ENCODE measurements at places on chromosomes 2 and 18.
A peak's percentile ranks its signal among the peaks of the same experiment; 100 is the strongest.

DNA sequence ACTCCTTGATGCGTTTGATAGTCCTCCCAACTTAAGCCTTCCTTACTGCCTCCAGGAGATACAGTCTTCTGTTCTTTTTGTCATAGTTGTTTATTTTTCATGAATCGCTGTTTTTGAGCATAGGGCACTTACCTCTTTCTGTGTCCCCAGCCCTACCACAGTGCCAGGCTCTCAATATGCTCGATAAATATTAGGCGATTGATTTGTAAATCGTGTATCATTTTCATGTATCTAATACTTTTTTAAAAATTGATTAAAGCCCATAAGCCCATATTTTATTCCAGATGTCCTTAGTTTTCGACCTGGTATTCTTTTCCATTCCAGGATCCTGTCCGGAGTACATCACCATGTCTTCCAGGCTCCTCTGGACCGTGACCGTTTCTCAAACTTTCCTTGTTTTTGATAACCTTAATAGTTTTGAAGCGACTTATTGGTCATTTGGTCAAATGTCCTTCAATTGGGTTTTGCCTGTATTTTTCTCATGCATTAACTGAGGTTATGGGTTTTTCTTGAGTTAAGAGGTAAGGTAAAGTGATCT lies 444 bp upstream of the MMADHC start:
- DNase-seq = no peak

- no peak for DNase-seq
These were observed 102.8 kb upstream of the SALL3 start for GRCh38 chr18:78876868-78877267.

- DNase-seq = no peak
These were observed 13.2 kb upstream of the RMND5A start for GRCh38 chr2:86706935-86707334.

- DNase-seq = no peak
These were observed 16.9 kb upstream of the STAMBP start for GRCh38 chr2:73811878-73812277.

GRCh38 chr2:233404222-233404621 lies 49.9 kb downstream of the DGKD start:
- peak; percentile 23 for DNase-seq

DNA sequence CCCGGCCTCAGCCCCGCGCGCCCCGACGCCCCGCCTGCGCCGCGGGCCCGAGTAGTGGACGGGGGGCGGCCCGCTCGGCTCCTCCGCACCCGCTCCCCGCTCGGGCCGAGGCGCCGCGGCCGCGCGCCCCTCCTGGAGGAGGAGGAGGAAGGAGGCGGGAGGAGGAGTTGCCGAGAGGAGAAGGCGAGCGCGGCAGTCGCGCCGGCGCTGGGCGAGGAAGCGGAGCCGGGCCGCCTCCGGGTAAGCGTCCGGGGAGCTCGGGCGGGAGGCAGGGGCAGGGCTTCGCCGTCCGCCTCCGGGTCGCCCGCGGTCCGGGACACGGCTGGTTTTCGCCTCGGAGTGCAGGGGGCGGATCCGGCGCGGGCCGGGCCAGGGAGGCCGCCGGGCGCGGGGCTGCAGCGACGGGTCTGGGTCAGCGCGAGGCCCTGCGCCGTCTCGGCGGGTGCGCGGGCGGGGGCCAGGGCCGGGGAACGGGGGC lies at the start of gene SOCS6:
Gene SOCS6, plus strand, starts transcription at position 195 of the 478 bp plus-strand sequence. CDS start 35,624 bp downstream, outside the sequence.
- peak; percentile 74 for DNase-seq

- DNase-seq = no peak
These were observed 629.7 kb upstream of the SETBP1 start for GRCh38 chr18:44051026-44051425.

DNA sequence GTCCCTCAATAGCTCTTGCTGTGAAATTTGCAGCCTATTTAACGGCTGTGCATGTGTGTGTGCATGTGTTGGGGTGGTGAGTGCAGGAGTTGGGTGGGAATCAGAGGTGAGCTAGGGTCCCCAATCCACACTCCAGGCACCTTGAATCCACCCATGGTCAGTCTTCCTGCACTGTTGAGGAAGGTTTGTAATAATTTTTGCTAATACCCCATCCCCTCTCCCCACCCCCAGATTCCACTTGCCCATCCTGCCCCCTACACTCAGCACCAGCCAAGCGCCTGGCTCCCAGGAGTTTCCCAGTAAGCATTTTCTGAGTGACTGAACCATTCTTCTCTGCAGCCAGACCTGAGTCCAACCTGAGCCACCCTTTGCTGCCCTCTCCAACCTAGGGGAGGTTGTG lies 208.4 kb upstream of the RAB12 start:
- DNase-seq = no peak

DNA sequence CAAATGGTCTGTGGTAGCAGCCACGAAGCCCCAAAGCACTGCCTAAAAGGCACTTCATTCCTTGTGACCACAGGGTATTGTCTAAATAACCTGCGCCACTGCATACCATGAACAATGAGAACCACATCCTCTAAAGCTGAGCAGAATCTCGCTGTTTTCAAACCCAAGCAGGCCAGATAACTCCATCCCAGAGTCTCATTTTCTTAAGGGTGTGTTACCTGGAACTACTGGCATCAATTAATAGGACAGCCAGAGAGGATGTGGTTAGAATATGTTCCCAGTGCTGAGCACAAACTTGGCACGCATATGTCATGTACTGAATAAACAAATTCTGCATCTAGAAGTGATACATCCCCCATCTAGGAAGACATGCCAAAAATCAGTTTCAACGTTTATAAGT lies 13.0 kb downstream of the VPS4B start:
- no peak for DNase-seq

DNA sequence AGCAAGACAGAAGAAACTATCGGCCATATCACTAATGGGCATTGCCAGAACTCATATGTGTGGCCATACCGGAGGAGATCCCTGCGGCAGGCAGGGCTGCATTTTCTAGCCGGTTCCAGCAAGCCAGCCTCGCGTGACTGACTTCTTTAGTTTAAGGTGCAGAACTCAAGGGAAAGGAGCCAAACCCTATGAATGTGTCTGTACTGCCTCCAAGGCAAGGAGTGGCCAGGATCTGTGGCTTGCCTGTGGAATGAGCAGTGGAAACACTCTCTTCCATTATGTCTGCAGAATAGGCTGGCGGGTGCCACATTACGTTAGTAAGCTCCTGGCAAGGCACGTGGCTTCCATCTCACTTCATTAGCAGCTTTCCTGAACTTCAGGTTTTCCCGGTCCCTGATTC lies 137.6 kb downstream of the ATL2 start:
- no peak for DNase-seq

- no peak for DNase-seq
These were observed 13.6 kb downstream of the TWSG1 start for GRCh38 chr18:9348079-9348671.

Data from suppressor macrophage treated with lipopolysaccharide for 1 hour (primary cell).